ENCODE measurements at places on chromosomes 6 and 20.
A peak's percentile ranks its signal among the peaks of the same experiment; 100 is the strongest.

DNA sequence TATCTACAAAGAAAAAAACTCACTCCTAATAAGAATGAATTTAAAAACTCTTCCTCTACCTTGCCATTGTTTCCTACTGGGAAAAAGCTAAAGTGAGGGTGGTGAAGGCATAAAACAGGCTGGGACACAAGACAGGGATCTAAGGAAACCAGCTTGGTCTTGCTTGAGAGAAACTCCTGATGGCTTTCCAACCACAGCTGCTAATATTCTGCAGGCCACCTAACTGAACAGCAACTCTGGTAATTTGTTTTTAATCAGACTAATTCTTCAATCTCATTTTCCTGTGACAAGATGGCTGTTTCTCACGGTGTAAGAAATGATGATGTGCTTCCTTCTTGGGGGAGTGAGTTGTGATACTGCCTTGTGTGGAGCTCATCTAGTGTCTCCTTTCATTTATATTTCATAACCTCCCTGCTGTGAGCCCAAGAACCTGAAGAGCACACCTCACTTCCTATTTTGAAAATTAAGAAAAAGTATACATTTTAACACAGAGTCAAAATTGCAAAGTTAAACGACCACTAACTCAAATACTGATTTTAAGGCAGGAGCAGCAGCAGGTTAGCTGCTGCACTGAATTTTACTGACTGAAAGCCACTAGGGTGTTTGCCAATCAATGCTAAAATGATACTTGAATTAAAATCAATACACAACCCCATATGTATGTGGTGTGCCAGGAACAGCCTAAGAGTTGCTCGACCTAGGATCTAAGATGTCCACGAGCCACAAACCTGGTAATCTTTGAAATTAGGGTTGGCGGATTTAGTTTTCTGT is 58.0 kb downstream of the BACH2 start:
- no peak for DNase-seq

DNA sequence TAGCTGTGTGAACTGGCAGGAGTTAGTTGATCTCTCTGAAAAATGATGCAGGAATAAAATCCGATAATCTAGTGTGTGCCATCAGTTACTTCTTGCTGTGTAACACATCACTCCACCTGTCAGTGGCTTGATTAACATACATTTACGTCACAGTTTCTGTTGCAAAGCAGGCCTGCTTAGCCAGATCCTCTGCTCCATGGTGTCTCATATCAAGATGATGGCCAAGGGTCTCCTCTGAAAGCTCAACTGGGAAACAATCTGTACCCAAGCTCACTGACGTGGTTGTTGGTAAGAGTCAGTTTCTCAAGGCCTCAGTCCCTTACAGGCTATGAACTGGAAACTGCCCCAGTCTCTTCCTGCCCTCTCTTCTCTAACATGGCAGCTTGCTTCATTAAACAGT is 51.8 kb downstream of the FOXA2 start:
- DNase-seq: no peak

DNA sequence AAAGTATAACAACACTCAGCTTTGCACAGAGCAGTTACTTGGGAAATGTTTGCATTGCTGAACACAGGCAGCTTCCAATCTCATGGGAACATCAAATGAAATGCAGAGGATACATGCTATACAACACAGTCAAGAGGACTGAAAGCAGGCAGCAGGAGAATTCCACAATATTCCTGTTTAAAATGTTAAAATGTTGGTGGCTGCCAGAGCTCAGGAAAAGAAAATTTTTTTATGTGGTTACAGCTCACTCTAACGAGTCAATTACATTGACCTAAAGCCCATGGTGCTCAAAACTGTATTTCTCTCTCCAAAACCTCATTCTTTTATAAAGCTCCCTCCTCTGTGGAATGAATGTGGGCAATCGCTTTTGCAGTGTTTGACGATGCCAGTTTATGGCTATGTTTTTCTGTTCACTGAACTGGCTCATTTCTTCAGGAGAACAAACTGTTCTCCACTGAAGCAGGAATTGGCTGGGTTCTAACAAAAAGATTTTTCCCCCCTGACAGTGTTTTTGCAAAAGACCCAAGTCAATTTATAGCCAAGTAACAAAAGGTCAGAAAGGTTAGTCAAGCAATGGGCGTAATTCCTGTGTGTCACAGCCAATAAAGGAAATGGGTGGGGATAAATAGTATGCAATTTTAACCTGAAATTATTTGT is 69.0 kb downstream of the ZHX3 start:
- no peak for DNase-seq

- no peak for DNase-seq
Observed at GRCh38 chr6:72963946-72964345, 261.4 kb downstream of the KHDC1L start.

- DNase-seq: no peak
Observed at GRCh38 chr6:43242908-43243663, at the start of gene TTBK1. Gene TTBK1, plus strand, starts transcription at chr6:43243481. Its CDS starts 3,180 bp downstream, at chr6:43246661.

GRCh38 chr20:17044891-17045290 is 181.9 kb upstream of the PCSK2 start:
- no peak for DNase-seq

- DNase-seq: no peak
Observed at GRCh38 chr6:89145091-89145955, 532 bp upstream of the PM20D2 start.

GRCh38 chr6:52994839-52995088 is 320 bp downstream of the GSTA4 start:
- peak; percentile 53 for DNase-seq

DNA sequence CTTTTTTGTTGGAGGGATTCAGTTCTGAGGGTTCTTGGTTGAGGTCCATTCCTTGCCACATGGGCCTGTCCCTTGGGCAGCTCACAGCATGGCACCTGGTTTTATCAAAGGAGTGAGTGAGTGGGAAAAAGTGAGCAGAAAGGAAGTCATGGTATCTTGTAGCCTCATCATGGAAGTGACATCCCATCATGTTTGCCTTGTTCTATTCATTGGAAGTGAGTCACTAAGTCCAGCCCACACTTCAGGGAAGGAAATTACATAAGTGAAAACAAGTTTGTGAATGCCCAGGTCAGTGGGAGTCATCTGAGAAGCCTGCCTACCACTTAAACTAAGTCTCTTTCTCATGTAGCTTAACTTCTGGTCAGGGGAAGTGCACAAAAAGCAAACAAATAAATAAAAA is 32.8 kb upstream of the ZNFX1 start:
- no peak for DNase-seq

DNA sequence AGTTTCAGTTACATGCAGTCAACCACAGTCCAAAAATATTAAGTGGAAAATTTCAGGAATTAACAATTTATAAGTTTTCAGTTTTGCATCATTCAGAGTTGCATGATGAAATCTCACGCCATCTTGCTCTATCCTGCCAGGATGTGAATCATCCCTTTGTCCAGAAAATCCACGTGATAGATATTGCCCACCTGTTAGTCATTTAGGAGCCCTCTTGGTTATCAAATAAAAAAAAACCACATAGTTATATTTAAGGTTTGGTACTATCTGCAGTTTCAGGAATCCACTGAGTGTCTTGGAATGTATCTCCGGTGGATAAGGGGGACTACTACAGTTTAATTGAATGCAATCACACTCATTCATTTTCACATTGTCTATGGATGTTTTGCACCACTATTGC is 1249.0 kb upstream of the CITED2 start:
- no peak for DNase-seq

GRCh38 chr6:122789182-122790027 is at the start of gene SMPDL3A:
Gene SMPDL3A, plus strand, starts transcription at chr6:122789258. Its CDS starts 89 bp downstream, at chr6:122789347.
- DNase-seq: peak; percentile 91

DNA sequence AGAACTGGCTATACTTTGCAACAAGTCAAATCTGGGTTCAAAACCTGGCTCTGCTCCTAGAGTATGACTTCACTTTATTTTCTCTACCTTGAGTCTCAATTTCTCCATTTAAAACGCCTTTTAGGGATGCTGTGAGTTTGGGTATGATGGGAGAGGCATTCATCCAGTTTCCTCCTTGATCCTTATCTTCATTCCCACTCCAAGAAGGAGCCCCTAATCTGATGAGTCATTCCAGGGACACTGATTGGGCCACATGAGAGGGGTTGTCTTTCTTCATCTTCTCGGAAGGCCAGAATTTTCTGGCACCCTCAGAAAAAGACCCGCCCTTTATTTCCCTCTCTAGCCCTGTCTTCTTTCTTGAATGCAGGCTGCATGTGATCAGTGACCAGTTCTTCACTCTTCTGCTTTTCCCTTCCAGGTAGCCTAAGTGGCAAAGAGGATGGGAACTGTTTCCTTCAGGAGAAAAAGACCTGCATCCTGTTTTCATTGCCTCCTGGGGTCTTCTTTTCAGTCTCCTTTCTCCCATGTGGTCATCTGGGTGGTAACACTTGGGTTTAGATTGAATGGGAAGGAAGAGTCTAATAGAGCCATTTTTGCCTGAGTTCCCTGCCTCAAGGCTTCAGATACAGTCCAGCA is 32.1 kb upstream of the PNRC1 start:
- DNase-seq: no peak

DNA sequence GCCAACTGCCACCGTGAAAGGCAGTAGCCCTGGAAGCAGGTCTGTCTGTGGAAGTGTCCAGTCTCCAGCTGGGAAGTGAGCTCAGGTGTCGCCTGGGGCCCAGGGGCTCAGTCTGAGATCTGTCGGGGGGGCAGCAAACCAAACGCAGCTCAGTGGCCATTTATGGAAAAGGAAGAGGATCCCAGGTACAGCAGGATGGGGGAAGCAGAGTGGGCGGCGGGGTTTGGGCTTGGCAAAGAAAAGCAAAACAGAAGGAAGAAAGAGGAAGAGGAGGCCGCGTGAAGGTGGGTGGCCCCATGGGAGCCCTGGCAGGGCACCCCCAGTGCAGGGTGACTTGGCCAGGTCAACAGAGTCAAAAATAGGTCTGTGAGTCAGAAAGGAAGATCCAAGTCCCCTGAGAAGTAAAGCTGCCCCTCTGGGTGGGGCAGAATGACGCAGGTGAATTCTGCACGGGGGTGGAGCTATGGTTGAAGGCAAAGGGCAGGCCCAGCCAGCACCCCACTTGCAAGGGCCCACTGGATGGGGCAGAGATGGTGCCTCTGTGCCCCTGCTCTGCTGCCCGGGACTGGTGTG is 5.3 kb downstream of the PXDC1 start:
- DNase-seq: no peak

DNA sequence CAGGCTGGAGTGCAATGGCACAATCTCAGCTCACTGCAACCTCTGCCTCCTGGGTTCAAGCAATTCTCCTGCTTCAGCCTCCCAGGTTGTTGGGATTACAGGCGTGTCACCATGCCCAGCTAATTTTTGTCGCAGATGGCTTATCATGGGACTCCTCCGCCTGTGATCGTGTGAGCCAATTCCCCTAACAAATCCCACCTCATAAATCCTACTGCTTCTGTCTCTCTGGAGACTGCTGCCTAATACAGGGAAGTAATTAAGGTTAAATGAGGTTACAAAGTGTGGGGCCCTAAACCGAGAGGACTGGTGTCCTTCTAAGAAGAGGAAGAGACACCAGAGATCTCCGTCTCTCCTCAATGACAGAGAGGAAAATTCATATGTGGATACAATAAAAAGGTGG is 52.0 kb downstream of the TRPC4AP start:
- no peak for DNase-seq

DNA sequence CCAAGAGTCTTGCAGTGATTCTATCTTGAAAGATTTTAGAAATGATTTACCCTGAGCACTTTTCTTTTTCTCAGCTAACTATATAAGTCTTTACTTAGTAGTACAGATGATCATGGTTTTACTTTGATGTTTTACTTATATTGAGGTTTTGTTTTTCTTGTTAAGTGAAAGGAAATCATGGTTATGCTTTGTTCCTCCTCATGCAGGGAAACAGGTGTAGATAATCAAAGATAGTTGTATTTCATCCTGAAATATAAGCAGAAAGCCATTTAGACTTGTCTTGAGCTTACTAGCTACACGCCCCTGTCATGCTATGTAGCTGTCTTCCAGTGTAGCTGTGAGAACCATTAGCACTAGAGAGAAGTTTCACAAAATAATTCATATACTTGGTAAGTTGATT is 113.9 kb downstream of the HIVEP1 start:
- DNase-seq: no peak

- DNase-seq: no peak
Observed at GRCh38 chr6:112005013-112005371, 48.9 kb upstream of the CCN6 start.

DNA sequence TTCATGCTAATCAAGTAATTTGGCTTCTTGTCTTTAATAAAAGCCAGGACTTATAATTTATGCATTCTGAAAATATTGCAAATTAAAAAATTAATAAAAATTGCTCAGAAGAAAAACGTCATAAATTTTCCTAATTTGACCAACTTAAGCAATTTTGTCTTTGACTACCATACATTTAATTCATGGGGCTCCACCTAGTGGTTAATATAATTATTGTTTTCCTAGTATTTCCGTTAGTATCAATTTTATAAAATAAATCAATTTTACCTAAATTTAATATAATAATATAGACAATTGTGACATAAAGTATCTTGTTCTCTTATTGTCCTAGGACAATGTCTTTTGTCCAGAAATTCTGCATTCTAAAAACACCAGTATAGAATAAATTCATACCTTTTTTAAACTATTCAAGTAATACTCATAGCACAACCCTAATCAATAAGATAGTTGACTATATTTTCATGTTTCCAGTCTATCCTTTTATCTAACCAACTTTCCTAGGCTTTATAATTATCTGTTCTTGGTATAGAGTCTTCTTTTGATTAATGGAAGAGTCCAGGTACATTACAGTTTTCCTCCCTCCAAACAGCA is 319.9 kb downstream of the TRDN start:
- no peak for DNase-seq

- no peak for DNase-seq
Observed at GRCh38 chr6:13677878-13678254, 33.8 kb downstream of the RANBP9 start.

DNA sequence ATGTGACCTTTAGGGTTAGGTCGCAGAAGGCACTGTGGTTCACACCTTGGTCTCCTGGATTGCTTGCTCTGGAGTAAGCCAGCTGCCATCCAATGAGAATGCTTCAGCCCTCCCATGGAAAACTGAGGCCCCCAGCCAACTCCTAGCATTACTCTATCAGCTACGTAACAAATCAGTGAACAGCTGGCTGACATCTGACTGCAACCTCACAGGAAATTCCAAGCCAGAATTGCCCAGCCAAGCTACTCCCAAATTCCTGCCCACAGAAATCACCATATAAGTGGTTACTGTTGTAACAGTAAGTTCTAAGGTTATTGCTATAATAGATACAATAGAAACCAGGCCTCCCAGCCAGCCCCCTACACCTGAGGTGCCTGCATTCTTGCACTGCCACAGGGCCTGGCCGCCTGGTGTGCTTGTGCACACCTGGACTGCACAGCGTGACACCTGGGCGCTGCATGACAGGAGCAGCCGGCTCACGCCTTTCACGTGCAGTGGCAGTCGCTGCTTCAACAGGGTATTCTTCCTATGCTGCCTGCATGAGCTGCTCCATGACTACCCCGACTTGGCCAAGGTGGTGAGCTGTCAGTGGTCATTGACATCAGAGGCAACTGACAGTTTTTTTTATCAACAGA is 429.7 kb upstream of the RUNX2 start:
- DNase-seq: no peak

- no peak for DNase-seq
Observed at GRCh38 chr6:83265384-83265783, 72.2 kb downstream of the RWDD2A start.

DNA sequence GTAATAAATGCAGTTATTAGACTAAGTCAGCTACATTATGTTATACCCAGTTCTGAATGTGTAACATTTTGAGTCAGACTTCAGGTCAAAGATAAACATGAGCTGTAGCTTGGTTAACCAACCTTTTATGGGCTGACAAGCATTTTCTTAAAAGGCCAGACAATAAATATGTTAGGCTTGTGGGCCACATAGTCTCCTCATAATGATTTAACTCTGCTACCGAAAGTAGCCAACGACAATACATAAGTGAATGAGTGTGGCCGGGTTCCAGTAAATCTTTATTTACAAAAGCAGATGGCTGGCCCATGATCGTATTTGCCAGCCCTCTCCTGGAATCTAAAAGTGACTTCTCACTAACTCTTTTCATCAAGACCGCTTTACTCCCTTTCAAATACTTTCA is 49.9 kb downstream of the ATG5 start:
- no peak for DNase-seq

Data from endothelial cell (in vitro differentiated cells).